ENCODE measurements at places on chromosomes 7 and 10. TPM values are rescaled to one million over a fixed set of nuclear protein-coding genes. Genes with fewer than 3 reads are reported as not detected.

GRCh38 chr7:45663167-45663921, 89.2 kb downstream of the ADCY1 start:
- DNase-seq: no peak

Gene ZNF394
- total RNA-seq: 29.4 TPM

GRCh38 chr10:81034383-81034782, 496.7 kb downstream of the SH2D4B start:
- DNase-seq: no peak

DNA sequence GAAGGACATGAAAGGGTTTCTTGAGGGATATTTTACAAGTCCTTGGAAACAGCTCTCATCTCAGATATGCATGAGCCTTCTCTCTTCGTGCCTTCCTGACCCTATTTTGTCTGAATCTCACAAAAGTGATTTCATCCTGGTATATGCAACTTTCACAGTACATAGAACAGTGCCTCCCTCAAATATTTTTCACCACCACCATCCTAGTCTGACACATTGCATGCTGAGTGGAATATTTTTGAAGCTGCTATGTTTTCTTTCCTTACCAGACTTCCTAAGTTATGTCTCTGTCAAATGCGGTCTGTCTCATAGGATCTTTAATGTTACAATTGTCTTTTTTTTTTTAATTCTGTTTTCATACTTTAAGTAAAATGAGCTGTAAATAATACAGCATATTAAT, 673.3 kb upstream of the LRRN3 start:
- no peak for DNase-seq

DNA sequence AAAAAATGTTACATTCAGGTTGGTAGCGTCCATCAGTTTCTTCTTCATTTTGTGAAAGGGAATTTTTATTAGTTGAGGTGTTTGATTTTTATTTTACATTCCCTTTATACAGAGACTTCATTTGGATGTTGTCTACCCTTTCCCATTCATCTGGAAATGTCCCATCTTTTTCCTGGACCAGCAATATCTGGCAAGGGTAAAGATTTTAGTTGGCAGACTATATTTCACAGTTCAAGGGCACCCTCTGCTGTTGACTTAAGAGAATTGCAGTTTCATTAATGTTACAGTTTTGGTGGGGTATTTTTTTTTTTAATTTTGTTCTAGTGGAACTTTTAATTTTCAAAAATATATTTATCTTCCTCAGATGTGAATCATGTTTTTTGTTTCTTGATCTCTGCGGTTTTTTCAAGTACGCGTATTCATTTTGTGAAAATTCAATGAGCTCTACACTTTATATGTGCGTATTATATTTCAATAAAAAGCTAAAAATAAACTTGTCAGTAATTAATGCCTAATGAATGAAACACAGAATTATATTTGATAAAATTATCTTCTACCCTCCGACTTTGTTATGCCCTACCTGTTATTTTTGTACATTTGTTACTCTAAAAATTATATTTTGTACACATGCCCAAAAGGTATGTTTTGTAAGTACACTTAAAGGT, 97.9 kb upstream of the KLF14 start:
- no peak for DNase-seq

DNA sequence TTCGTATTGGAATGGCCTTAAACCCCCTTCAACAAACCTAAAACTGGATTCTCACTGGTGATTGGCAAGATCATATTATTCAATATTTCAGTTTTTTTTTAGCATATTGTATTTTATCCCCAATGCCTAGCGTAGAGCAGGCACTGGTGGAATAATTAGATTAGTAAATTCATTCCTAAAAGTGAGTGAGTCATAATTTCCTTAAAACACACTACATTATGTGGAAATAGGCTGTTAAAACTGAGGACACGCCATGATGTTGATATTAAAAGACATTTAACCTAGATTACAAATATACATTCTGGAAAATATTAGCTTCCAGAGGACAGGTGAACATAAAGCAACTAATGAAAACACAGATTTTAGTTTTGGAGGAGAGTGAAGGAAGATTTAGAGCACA, 463.9 kb downstream of the PARD3 start:
- DNase-seq: no peak

- no peak for DNase-seq
Measured at GRCh38 chr7:75971309-75971960, 23.0 kb downstream of the TMEM120A start.

GRCh38 chr7:111931016-111931517, 275.1 kb downstream of the DOCK4 start:
- DNase-seq: no peak

DNA sequence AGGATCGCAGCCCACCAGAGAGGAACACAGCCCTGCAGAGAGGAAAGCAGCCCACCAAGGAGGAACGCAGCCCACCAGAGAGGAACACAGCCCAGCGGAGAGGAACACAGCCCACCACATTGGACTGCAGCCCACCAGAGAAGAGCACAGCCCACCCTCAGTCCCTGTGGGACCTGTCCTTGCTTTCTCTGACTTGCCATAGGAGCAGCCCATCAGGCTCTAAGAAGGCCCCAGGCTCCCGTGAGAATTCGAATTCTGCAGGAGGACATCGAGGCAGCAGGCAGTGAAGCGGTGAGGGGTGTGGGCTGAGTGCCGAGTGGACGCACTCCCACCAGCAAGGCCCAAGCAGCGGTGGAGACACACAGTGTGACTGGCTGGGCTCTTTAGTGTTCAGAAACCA, 59.1 kb downstream of the HTR5A start:
- DNase-seq: no peak

Gene OPALIN
- total RNA-seq: not detected

DNA sequence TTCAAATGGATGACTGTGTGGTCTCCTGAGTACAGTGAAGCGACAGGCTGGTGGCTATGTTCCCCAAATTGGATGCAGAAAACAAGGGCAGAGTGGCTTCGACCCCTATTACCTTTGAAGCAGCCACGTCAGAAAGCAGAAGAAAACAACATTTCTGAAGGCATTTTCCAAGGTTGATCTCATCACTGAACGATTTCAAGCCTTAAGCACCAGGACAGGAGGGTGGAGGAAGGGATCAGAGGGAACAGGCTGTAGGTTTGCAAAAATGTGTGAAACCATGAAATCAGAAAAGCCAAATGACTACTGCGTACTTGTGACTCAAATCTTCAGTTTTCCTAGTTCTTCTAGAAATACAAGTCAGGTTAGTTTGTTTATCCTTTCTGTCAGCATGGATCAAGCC, 181.0 kb upstream of the TMEM106B start:
- DNase-seq: no peak

Data from sigmoid colon (tissue), 7 donors.